ENCODE measurements at places on chromosomes 7 and 10. TPM values are rescaled to one million over a fixed set of nuclear protein-coding genes. Genes with fewer than 3 reads are reported as not detected.

- DNase-seq = peak; percentile 45
Measured at GRCh38 chr7:131502810-131503508, 53.5 kb downstream of the PODXL start.

GRCh38 chr10:12243864-12244620, 48.1 kb downstream of the CDC123 start:
- no peak for DNase-seq

DNA sequence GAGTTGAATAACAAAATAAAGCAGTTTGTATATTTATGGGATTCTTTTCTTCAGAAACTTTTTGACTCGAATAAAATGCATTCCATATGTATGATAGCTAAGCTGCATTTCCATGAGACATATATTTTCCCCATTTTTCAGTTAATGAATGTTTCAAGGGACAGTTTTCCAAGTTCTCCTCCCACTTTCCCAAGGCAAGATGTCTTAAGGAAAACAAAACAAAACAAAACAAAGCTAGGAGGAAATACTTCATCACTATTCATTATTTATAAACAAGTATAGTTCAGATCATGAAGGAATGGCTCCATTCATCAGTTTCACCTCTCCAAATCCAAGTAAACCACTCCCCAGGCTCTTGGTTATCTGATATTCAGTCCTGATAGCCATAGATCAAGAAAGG, 261.0 kb downstream of the WDR11 start:
- no peak for DNase-seq

The RHOBTB1 gene
- total RNA-seq = 149 TPM

GRCh38 chr10:49076741-49077521, 38.4 kb downstream of the VSTM4 start:
- DNase-seq = no peak

The FAM241B gene
- total RNA-seq = 27.8 TPM

The RBM20 gene
- 2.7 TPM for total RNA-seq

DNA sequence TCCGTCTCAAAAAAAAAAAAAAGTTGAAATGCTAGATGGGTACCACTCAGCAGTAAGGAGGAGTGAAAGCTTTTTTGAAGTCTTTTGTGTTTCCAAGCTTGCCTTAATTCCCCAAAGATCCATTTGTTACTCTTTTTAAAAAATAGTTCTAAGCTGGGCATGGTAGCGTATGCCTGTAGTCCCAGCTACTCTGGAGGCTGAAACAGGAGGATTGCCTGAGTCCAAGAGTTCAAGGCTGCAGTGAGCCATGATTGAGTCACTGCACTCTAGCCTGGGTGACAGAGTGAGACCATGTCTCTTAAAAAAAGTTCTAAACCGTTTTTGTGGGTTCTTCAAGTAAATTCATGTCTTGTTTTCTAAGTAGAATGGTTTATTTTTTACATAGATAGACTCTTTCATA, 5.3 kb downstream of the TBC1D12 start:
- DNase-seq = no peak

DNA sequence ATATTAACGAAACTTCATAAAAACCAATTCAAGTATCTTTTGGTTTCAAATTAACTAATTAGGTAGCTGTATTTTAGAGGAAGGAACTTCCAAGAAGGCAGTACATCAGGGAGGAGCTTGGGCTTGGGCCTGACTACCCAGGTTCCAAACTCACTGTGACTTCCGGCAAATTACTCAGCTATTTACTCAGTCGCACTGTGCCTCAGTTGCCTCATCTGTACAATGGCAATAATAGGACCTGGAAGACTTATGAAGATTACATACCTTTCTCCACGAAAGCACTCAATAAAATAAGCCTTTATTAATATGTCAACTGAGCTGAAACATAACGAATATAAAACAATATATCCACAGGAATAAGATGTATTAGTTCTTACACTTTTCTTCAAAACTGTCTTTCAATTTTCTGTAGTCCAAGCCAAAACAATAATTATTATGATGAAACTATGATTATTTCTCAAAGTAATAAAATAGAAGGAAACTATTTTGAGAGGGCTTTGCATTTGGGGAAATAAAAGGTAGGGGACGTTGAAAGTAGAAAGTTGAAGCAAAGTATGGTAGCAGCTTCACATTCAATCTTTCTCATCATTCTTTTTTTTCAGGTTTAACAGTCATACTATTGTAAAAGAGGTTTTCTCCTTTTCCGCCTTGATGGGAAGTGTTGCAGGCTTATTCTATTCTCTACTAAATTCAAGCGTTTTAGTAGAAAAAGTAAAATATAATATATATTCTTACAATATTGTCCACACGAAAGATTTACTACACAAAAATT, 10.5 kb upstream of the EBLN1 start:
- DNase-seq = no peak

The HGF gene
- total RNA-seq = not detected
